ENCODE measurements at places on chromosomes 6 and 20.

GRCh38 chr20:60088236-60088635 lies 130.0 kb downstream of the CDH26 start:
- no peak for DNase-seq

- no peak for DNase-seq
Observed at GRCh38 chr6:72140795-72141194, 254.4 kb downstream of the RIMS1 start.

- no peak for DNase-seq
Observed at GRCh38 chr6:159828074-159828473, 28.0 kb downstream of the PNLDC1 start.

DNA sequence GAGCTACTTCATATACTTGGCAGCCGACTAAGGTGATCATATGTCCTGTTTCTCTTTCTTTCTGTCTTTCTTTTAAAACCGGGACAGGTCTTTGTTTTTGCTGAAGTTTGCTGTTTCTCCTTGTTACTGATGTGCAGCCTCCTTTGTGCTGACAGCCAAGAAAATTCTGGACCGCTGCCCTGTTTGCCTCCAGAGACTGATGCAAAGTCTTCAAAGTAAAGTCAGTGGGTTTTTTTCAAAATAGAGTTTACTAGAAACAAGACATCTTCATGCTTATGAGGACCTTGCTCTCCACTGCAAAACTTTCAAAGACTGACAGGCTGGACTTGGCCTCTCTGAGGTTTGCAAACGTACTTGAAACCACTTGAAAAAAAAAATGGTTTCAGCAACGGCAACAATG lies 510.5 kb upstream of the MAP3K7 start:
- DNase-seq = peak; percentile 57

DNA sequence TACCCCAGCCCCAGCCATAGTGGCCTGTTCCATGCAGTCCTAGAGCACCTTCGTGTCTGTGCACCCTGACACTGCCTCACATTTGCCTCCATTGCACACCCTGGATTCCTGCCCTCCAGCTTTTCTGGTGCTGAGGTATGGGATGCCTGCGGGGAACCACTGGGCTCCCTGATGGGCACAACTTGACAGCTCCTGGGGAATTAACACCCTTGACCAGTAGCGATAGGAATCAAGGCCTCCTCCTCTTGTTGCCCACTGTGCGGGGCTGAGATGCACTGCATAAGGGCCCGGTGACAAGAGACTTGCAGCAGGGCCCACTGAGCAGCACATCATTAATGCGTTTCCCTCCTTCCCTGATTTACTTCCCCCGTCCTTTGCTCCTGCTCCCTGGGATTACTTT lies 235.6 kb upstream of the MOCS1 start:
- no peak for DNase-seq

DNA sequence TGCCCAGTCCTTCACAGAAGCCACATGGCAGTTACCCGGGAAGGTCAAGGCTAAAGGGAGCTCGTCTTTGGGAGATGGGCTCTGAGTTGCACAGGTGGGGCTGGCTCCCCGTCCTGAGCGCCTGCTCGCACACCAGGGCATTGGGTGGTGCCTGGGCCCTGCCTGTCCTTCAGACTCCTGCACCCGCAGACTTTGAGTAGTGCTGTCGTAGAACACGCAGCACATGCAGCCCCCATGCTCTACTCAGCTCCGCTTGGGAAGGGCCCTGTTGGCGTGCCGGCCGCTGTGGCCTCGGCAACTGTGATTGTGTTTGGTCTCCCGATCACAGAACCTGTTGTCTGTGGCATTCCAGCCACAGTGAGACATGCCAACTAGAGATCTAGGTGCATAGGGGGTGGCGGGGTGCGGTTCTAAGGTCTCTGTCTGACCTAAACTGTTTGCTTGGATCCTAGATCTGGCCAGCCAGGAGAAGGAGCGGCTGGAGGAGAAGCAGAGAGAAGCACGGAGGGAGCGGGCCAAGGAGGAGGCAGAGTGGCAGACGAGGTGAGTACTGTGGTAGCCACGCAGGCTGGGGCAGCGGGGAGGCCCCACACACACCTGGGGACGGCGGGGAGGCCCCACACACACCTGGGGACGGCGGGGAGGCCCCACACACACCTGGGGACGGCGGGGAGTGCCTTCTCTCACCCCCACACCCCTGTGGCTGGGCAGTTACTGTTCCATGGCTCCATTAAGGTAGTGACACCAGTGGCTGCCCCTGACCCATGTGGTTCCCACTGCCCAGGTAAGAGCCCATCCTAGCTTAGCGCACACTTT lies 11.3 kb upstream of the ADRM1 start:
- no peak for DNase-seq

DNA sequence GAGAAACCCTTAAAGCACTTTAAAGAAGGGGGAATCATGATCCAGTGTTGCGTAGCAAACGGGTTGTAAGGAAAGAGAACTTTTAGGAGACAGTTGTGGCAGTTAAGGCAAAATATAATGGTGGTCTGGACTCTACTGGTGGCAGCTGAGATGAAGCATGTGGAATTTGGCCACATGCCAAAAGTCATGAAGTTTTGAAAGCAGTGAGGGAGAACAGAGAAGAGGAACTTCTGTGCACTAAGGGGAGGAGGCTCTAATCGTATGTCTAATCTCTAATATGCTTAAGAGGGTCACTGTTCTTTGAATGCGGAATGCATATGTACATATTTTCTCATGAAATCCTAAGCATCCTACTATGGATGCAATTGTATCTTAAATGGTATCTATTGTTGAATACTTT lies 91.5 kb downstream of the RIMS1 start:
- no peak for DNase-seq

GRCh38 chr6:90868256-90868655 lies 281.4 kb upstream of the MAP3K7 start:
- DNase-seq = no peak

- DNase-seq = no peak
Observed at GRCh38 chr20:39605908-39606307, 643.8 kb downstream of the DHX35 start.

DNA sequence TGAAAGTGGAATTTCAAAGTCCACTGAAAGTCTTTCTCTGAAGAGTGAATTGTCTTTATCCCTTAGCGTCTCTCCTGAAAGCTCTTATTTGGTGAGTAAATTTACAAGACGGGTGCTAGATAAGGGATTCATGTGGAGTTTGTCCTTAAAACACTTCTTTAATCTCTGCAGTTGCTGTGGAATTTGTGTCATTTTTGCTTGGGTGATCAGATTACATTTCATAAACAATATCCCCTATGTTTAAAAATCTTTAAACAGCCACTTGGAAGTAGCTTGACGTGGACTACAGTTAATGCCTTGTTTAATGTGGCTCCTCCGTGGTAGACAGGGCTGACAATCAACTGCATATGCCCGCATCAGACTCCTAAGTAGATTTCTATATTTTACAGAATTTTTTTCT lies 175.4 kb upstream of the ZNF217 start:
- DNase-seq = no peak

- peak; percentile 90 for DNase-seq
Observed at GRCh38 chr6:157756708-157757429, 66.2 kb upstream of the SNX9 start.

DNA sequence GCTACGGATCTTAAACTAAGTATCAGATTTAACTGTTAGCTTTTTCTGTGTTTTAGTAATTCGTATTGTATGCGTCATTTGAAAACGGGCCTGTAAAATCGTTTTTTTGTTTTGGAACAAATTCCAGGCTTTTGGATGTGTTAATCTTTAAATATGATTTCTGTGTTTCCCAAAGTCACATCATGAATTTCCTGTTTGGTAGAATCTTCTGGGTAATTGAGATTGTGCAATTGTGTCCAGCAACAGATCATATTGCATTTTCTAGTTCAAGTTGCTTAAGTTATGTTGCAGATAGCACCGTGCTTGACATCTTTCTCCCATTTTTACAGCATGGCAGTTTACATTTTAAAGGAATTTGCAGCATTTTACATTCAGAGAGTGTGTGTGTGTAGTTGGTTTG lies 1.9 kb downstream of the MAPK14 start:
- no peak for DNase-seq

GRCh38 chr20:47150403-47151152 lies 205.9 kb downstream of the ZMYND8 start:
- peak; percentile 7 for DNase-seq

DNA sequence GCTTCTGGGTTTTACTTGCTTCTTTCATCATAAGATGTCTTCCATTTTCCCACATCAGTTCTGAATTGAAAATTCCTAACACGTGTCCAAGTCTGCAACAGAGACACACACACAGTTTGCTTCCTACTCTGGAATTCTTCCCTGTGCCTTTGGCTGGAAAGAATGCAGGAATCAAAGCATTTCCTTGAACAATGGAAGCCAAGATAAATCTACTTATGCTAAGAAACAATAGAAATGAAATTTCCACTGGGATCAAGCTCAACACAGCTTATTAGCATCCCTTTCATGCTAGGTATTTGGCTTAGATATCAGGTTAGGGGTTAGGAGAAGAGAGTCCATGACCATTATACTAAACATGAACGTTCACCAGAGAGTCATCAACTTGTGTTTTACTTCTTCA lies 101.1 kb upstream of the SCAF8 start:
- no peak for DNase-seq

GRCh38 chr20:44382641-44383040 lies 27.1 kb downstream of the HNF4A start:
- no peak for DNase-seq

DNA sequence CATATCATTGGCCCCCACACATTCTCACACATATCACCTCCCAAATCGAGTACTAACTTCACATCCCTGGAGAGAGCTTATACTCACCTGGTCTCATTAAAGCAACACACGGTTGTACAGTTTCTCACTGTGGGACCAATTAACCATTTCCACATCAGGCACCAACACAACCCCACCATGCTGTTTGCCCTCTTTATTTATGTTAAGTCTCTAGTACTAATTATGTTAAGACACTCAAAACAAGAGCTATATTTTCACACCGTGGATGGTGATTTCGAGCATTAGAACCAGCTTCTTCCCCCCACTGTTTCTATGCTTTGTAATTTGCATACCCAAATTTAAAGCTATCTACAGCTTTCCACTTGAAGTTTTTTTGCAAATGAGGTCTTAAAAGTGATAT lies 6.3 kb downstream of the SCML4 start:
- no peak for DNase-seq

GRCh38 chr6:122322824-122323223 lies 76.6 kb upstream of the HSF2 start:
- no peak for DNase-seq

GRCh38 chr6:41424370-41425058 lies 89.1 kb downstream of the NCR2 start:
- DNase-seq = peak; percentile 79

- no peak for DNase-seq
Observed at GRCh38 chr6:13445005-13445743, 42.2 kb downstream of the GFOD1 start.

- no peak for DNase-seq
Observed at GRCh38 chr6:132333639-132334520, 67.4 kb downstream of the MOXD1 start.

GRCh38 chr20:32823078-32823477 lies 3.3 kb downstream of the MAPRE1 start:
- DNase-seq = no peak

- no peak for DNase-seq
Observed at GRCh38 chr20:37246736-37247135, 14.9 kb downstream of the GHRH start.

- DNase-seq = peak; percentile 19
Observed at GRCh38 chr6:95431637-95432228, 145.6 kb upstream of the MANEA start.

- DNase-seq = no peak
Observed at GRCh38 chr6:154706389-154706788, 26.8 kb upstream of the SCAF8 start.

GRCh38 chr20:43996240-43996930 lies 81.7 kb downstream of the TOX2 start:
- no peak for DNase-seq

DNA sequence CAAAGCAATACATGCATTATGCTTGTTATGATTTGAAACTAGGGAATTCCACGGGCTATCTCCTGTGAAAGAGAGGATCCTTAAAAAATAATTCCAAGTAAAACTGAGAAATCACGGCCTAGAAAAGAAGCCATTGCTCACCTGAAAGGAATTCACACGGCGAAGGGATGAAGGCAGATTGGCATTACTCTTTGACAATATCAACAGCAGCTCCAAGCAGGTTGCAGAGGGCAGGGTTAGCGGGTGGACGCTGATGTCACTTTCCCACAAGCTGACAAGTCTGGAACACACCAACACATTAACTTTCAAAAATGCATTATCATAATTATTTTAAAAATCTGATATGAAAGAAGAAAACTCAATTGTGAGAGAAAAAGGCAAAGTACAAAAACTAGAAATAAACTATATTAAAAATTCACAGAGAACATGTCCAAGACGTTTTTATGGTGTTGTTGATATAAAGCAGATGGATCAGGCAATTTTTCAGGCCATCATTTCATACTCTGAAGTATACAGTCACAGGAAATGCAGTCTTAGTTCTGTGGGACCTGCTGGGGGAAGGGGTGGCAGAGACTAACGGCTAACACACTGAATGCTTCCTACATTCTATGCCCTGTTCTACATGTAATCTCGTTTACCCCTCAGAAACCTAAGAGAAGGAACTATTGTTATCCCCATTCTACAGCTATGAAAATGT lies 108.3 kb downstream of the UBE3D start:
- no peak for DNase-seq

- DNase-seq = no peak
Observed at GRCh38 chr6:138204792-138205384, 13.4 kb downstream of the PBOV1 start.

- no peak for DNase-seq
Observed at GRCh38 chr6:170260686-170261085, 30.2 kb downstream of the DLL1 start.

DNA sequence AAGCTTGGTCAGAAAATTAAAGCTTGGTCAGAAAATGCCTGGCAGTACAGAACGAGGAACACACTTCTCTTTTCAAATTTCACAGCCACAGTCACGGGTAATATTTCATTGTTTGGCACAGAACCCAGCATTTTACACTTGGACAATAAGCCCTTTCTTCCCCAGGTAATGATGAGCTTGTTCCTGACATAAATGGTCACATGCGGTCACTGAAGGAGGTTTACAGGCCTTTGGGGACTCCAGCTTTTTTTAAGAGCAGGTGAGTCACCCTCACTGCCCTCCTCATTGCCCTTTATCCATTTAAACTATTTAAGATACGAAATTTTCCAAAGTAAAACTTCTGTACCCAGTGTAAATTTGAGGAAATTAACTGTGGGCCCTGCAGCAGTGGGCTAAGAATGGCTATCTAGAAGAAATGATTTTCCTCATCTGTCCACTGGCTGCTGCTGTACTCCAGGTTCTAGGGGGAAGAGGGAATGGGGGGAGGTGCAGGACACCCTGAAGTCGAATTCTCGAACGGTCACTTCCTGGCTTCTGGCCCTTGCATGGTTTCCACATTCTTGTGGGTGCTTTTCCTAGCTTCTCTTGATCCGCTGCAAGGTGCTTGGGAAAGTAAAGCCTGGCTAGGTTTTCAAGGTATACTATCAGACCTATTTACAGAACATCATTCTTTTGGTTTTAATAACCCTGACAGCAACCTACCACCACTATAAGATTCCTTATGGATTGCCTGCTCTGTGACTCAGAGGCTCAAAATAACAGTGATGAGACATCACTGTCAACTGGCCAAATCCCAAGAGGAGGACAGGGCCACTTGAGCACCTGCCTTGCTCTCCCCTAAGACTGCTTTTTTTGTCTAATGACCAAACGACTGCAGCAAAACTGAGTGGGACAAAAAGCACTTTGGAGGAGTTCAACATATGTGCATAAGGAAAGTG lies 75.8 kb downstream of the PREP start:
- DNase-seq = no peak

- no peak for DNase-seq
Observed at GRCh38 chr6:56551409-56552120, 91.1 kb downstream of the DST start.

- no peak for DNase-seq
Observed at GRCh38 chr20:44071526-44072111, 115.4 kb downstream of the JPH2 start.
